ENCODE measurements at places on chromosomes 12 and 14. TPM values are rescaled to one million over a fixed set of nuclear protein-coding genes. Genes with fewer than 3 reads are reported as not detected.

Gene KLRC2
- total RNA-seq = not detected

Gene NPFF
- not detected for total RNA-seq

Gene BHLHE41
- total RNA-seq = 4.9 TPM

Gene CYP46A1
- total RNA-seq = not detected

Gene OXA1L
- 76.9 TPM for total RNA-seq

Gene RNU4-1
- total RNA-seq = under 0.01 TPM

Gene KRT3
- not detected for total RNA-seq

DNA sequence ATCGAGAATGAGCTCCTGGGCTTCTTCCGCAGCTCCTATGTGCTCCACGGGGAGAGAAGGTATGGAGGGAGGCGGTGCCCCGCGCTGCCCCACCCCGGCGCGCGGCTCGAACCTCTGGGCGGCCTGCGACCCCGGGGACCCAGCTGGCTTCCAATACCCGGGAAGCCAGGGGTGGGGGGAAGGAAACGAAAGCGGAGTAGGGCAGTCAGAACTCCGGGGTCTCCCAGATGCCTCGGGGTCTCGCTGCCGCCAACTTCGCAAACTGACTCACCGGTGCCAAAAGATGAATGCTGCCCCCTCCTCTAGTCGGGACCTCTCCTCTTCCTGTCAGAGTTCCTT lies 1.3 kb downstream of the TRHDE start:
- DNase-seq = no peak

DNA sequence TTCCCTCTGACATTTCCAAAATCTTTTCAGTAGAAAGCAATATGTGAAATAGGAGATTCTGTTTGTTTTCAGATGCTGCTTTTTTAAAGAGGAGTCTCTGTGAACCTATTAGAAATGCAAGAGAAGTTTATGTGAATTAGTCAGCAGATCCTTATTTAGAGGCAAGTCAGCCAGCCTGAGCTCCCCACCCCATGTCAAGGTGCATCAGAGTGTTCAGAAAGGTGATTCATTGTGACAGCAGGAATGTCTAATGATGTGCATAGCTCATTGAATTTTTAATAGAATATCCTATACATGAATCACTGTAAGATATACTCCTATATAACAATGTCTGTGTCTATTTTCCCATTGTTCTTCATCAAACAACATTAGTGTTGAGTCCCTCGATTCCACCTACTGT lies 1222.4 kb upstream of the USP15 start:
- no peak for DNase-seq

DNA sequence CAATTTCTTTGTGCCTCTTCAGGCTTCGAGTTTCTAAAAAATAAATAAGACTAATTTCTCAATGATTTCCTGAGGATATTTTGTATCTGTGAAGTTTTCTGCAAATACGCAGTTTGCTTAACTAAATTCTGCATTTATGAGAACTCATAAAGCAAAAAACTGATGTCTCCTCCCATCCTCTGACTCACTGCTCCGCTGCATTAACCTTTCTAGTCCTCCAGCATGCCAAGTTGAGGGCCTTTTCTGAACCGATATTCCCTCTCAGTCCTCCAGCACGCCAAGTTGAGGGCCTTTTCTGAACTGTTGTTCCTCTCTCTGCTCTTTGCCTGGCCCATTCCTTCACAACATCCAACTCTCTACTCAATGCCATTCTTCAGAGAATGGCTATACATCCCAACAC lies 3.2 kb downstream of the IPO8 start:
- DNase-seq = no peak

DNA sequence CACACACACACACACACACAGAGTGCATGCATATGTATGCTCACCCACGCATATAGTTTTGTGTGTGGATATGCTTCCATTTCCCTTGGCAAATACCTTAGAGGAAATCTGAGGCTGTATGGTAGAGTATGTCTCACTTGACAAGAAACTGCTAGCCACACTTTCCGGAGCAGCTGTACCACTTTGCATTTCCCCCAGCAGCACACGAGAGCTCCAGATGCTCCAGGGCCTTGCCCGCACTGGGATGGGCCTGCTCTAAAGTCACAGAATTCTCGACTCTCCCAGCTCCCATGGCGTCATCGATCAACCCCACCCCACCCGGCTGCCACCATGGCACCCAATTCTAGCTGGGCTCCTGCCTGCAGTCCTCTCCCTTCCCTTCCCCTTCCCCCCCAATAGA lies 21.9 kb downstream of the CLMN start:
- no peak for DNase-seq

DNA sequence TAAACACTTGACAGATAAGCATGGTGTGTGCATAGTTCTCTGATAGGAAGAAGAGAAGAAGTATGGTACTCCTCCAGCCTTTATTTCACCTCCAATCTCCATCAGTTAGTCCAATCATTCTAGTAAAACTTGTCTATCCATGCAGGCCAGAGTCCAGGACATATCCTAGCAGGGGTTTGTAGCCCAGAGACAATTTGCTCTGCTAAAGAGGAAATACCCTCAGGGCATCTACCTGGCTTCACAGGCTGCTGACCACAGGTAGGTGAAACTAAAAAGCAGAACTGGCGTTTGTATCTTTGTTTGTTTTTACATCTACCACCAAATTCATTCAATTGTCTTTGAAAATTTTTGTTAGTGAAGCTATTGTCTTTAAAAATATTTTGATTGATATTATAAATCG lies 717.6 kb downstream of the FSCB start:
- DNase-seq = no peak

- DNase-seq = no peak
Measured at GRCh38 chr12:130514149-130514551, 176.5 kb downstream of the PIWIL1 start.

DNA sequence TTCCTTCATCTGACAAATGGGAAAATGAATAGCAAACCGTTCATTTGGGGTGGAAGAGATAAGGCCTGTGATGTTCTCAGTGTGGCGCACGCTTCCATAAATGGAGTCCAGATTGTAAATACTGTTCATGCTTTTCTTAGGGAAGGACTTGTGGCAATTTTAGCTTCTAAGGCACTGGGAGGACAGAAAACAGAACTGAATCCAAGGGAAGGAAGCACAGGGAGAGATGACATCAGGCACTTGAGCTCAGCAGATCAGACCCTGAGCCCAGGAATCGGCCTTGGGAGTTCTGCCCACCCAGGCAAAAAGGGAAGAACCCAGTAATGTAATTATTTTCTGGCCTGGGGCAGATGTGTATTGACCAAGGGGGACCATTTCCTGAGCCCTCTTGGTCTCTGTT lies 7.2 kb upstream of the SH2B3 start:
- no peak for DNase-seq

DNA sequence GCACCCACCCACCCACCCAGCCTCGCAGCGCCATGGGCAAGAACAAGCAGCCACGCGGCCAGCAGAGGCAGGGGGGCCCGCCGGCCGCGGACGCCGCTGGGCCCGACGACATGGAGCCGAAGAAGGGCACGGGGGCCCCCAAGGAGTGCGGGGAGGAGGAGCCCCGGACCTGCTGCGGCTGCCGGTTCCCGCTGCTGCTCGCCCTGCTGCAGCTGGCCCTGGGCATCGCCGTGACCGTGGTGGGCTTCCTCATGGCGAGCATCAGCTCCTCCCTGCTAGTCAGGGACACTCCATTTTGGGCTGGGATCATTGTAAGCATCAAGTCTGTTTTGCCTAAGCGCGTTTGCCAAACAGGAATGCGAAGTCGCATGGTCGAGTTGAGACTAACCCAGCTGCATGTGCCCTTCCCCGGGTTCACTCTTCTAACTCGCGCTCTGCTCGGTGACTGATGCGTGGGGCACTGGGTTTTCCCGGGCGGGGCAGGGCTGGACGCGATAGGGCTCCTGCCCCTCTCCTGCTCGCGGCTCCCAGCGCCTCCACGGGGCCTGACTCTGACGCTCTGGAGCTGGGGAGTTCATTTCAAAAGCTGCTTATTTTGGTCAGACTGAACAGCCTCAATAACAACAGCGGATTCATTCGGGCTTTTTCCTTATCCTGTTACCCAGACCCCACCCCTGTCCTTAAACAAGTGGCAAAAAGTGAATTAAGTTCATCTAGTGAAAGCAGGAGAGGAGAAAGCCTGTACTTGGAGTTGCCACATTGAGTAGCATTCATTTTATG lies 458 bp downstream of the SSPN start:
- DNase-seq = no peak

GRCh38 chr14:22390824-22391461 lies 198.1 kb downstream of the DAD1 start:
- DNase-seq = no peak

GRCh38 chr12:6383572-6384498 lies at the start of gene LTBR:
Gene LTBR (plus strand): TSS chr12:6384162. CDS start chr12:6384359, 197 bp downstream.
- peak; percentile 99 for DNase-seq

DNA sequence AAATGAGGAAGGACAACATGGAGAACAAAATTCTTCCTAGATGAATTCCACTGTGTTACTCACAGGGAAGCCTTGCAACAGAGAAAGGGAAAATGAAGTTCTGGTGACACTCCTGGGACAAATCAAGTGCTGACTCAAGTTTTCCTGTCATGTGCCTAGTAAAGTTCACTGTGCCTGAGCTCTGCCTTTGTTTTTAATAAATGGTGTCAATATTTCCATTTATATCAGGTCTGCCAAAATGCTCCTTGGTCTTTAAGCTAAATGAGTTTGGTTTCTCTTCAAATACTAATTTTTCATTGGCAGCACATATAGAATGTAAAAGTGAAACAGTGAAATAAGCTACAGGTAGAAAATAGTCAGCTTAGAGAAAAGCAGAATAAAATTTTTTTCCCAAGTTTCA lies 33.0 kb downstream of the HIGD1C start:
- DNase-seq = peak; percentile 78

- no peak for DNase-seq
Measured at GRCh38 chr14:59275668-59276067, 87.2 kb downstream of the DAAM1 start.

GRCh38 chr14:22432348-22432976 lies 156.6 kb downstream of the DAD1 start:
- no peak for DNase-seq

Data from lower leg skin (tissue), 4 donors.